Astrocyte of the spinal cord (primary cell): ENCODE measurements at places on chromosomes 2 and 18.

DNA sequence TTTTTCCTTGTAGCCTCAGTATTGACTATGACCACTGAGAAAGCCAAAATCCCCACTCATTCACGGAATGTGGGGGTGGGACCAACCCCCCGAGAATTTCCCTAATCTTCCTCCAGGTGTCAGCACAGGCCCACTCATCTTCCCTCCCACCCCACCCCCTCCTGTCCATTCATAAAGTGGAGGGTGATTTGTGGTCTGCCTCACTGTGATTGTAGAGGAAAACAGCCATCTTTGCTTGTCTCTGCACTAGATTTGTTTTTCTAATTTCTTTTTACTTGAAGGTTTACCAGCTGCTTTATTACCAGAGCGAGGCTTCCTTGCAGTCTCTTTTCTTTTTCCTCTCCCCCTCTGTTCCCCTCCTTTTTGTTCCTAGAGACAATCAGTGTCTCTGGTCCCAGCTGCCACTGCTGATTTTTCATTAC is 171.8 kb downstream of the ICOS start:
- DNase-seq: peak; percentile 5

DNA sequence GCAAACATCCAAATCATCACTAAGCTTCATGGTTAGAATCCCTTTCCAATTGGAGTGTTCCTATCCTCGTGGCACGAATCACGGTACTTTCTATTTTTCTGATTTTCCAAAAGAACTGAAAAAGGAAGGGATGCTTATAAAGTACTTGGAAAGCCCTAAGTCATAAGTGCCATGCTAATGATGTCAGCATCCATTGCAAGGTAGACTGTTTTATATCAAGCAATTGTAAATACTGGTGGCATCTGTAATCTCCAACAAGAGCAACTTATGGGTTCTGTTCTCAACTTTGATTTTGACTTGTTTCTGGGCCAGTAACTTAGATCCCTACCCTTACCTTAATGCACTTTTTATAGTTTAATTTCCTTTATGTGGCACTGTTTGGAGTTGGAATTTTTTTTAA is 619.5 kb downstream of the BCL11A start:
- DNase-seq: no peak

DNA sequence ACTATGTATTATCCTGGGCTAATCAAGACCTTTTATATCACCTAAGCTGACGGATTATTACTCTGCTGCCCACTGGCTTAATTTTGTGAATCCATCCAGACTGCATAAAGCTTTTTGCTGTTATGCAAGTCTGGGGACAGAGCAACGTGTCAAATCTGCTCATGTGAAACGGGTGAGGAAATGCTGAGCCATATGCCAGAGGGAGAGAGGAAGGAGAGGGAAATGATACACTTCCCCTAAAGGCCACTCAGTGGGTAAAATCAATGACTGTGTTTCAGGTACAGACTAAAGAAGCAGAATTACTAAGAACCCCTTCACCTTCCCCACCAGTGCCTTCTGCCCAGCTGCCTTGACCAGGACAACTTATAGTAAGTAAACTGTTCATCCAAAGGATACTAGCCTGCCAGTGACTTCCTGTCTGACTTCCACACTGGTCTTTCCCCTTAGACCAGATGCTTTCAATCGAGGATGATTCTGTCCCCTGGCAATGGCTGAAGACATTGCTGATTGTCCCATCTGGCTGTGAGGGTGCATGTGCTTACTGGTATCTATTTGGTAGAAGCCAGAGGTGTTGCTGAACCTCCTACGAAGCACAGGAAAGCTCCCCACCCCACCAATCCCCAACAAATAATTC is 43.0 kb downstream of the STAT1 start:
- no peak for DNase-seq

- DNase-seq: no peak
These were observed 141.4 kb upstream of the SALL3 start for GRCh38 chr18:78838183-78838582.

GRCh38 chr2:202541137-202541536 is 93.6 kb upstream of the FAM117B start:
- DNase-seq: no peak

- no peak for DNase-seq
These were observed 71.9 kb upstream of the KLHL29 start for GRCh38 chr2:23312996-23313606.

- no peak for DNase-seq
These were observed 344.1 kb downstream of the TDRD15 start for GRCh38 chr2:21467910-21468309.
